ENCODE measurements at places on chromosomes 5 and 9. TPM values are rescaled to one million over a fixed set of nuclear protein-coding genes. Genes with fewer than 3 reads are reported as not detected.

- no peak for ATAC-seq
These were observed 2.4 kb upstream of the ZBTB43 start for GRCh38 chr9:126802318-126803059.

GRCh38 chr9:4495537-4495936 lies 5.3 kb downstream of the SLC1A1 start:
- no peak for ATAC-seq

DNA sequence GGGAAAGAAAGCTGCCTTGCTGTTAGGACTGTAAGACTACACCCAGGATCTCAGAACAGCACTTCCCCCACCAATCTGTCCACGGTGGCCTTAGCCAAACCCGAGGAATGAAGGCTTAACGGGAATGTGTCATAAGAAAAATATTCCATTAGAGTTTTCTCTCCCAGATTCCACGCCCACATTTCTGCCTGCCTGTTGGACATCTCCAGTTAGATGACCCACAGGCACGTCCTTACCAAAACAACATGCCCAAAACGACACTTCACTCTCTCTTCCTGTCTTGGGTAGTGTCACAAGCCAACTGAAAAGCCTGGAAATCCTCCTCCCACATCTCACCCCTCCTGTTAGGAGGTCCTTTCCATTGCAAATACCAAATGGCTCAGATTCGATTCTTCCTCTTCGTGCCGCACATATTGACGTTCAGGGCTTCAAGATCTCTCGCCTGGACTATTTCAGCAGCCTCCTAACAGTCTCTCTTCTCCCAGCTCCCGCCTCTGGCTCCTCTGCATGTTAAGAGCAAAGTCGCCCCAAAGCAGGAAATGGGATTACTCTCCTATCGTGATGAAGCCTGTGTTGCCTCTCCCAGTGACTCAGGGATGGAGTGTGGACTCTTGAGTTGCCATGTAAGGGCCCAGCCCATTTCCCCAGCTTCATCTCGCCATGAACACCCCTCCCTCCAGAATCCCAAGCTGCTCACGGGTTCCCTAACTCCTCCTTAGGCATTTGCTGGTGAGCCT lies 159.3 kb downstream of the NR3C1 start:
- peak; percentile 81 for ATAC-seq

DNA sequence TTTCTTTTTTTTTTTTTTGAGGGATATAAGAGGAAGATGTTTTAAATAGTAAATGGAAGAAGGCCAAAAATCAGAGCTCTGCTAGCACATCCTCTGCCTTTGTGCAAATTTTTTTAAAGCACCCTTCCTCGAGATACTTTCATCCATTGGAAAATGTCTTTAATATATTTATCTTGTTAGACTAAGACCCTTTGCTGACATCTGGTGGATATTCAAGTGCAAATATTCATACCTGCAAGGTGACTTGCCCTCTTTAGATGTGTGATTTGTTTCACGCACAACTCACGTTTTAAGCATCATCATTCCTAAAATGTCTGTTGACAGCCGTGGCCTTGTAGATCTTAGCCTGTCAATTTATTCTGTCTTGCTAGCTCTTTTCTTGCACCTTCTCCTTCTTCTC lies 258.5 kb downstream of the AGTPBP1 start:
- ATAC-seq = no peak

GRCh38 chr5:36815871-36816270 lies 60.7 kb upstream of the NIPBL start:
- no peak for ATAC-seq

DNA sequence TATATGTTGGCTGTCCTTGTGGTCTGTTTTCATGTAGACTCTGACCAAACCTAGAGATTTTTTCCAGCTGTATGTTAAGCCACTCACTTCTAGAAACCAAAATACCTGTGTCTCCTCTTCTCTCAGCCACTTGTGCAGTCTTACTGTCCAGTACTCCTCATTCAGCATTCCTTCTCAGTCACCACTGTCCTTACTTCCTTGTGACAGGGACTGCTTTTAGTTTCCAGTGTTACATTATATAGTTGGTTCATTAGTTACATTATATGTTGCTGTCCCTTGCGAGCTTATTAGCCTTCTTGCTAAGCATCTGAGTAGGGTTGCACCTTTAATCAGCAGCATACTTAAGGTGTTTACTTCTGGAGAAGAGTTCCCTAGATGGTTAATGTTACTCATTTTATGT lies 4.3 kb downstream of the ATP6V1G1 start:
- ATAC-seq = no peak

DNA sequence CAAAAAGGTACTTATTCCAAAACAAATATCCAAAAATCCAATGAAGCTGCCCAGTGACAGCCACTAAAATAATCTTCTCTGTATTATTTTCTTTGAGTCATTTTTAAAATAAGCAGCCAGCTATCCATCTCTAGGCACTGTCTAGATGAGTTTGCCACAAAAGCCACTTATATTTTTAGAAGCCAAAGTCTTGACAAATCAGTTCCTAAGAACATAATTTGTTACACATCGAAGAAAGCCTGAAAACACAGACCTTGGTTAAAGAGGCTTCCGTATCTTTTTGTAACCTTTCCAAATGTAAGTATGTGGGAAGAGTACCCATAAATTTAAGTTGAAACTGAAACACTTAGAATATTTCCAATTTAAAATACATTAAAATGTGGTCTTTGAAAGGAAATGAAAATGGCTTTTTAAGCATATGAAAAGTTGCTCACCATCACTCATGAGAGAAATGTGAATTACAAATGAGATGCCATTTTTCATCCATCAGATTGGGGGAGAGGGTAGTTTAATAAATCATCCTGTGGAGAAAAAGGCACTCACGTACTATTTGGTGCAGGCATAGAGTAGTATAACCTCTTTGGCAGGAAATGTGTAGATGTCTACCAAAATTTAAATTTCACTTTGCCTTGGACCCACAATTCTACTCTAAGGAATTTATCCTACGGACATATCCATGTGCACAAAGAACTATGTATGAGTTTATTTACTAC lies 180.4 kb downstream of the MLLT3 start:
- no peak for ATAC-seq

GRCh38 chr5:17129093-17129849 lies 88.2 kb upstream of the BASP1 start:
- ATAC-seq = no peak

Gene ZNF608
- total RNA-seq = 6.7 TPM

Gene DMRT3
- total RNA-seq = not detected

Gene AFAP1L1
- total RNA-seq = 3.0 TPM

Gene GCNT1
- 3.8 TPM for total RNA-seq
